Stimulated activated naive CD8-positive, alpha-beta T cell treated with anti-CD3 and anti-CD28 coated beads, Interleukin-15, Interleukin-2, amounts not matched to agents 100 U/mL and 50 U/mL, for 24 hours (primary cell): ENCODE measurements at places on chromosomes 6 and 20.

GRCh38 chr20:23585808-23586734 is 17.8 kb upstream of the CST9L start:
- no peak for DNase-seq

DNA sequence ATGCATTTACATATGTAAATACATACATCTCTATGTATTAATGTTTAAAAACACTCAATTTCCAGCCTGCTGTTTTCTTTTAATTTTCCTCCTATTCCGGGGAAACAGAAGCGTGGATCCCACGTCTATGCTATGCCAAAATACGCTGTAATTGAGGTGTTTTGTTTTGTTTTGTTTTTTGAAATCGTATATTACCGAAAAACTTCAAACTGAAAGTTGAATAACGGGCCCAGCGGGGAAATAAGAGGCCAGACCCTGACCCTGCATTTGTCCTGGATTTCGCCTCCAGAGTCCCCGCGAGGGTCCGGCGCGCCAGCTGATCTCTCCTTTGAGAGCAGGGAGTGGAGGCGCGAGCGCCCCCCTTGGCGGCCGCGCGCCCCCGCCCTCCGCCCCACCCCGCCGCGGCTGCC is 355 bp upstream of the BMP2 start:
- DNase-seq, result no peak

- no peak for DNase-seq
Measured at GRCh38 chr6:35489066-35489465, 7.8 kb downstream of the TEAD3 start.

DNA sequence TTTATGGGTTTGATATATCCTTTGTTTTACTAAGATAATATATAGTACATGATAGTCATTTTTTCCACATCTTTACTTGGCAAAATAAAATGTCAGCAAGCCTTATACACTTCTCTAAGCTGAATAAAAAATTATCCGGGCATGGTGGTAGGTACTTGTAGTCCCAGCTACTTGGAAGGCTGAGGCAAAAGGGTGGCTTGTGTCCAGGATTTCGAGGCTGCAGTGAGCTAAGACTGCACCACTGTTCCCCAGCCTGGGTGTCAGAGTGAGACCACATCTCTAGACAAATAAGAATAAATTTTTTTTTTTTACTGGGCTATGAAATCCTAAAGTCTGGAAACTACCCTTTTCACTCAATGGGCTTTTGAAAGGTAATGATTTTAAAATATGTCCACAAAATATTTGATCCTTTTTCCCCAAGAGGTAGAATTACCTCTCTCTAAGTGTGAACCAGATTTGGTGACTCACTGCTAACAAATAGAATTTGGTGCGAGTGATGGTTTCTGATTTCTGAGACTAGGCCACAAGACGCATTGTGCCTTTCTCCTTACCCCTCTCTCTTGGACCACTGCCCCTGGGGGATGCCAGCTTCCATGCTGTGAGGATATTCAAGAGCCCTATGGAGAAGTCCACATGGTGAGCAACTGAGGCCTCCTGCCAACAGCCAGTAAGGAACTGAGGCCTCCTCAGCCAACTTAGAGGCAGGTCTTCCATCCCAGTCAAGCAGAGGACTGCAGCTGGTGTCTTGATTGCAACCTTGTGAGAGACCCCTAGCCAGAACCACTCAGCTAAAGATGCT is 84.2 kb upstream of the ZNFX1 start:
- DNase-seq, result no peak

GRCh38 chr20:58756450-58756775 is 63.8 kb downstream of the NPEPL1 start:
- DNase-seq, result no peak

GRCh38 chr20:26208296-26209091 is 511.8 kb upstream of the ZNF337 start:
- DNase-seq, result peak; percentile 19

DNA sequence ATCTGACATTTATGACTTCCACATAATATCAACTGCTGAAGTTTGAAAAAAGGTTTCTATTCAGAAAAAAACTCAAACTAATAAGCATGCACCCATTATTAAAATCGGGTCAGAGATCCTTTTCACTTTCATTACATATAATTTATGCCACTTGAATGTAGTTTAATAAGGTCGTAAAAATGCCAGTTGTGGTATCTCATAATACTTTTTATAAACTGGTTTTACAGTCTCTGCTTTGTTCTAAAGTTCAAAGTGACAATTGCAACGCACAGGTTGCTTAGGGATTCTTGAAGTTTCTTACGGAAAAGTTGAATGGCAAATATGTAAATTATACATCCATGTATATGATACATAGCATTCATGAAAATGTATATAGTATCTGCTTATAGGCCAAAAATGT is 229.4 kb upstream of the CEP162 start:
- no peak for DNase-seq

GRCh38 chr20:50464026-50464724 is 46.0 kb upstream of the PTPN1 start:
- DNase-seq, result peak; percentile 58

DNA sequence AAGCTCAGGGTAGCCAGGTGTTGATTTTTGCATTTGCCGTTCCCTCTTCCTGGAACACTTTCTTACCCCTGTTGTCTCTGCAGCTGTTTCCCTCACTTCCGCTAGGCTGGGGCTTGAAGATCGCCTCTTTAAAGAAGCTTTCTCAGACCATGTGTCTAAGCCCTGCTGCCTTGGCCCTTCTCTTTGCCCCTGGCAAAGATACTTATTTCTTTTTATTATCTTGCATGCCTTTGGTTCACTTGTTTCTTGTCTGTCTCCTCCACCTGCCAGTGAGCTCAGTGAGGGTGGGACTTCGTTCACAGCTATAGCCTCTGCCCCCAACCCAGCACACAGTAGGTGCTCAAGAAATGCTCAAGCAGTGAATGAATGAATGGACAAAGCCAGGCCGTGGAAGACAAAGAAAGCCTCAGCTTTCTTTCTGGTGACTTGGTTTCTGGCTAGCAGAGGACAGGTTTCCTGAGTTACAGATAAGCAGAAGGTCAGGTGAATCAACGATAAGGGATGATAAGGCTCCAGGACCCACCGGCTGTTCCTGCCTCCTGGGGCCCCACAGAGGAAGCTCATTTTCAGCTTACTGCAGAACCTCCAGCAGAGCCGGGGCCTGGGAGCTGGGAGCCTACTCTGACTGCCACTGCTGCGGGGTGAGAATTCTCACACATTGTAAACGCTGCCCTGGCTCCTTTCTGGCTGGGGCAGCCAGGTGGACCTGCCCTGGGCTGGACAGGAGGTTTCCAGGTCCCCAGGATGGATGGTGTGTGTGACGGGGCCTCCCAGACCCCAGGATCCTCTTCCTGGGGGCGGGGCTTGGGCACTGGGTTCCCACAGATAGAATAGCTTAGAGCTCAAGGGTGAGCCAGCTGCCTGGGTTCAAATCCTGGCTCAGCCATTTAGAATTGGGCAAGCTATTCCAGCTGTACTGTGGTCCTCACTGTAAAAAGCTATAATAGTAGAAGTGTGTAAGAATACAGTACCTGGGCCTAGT is 29.8 kb downstream of the SNAI1 start:
- DNase-seq, result no peak

GRCh38 chr20:49990271-49990720 is 7.5 kb downstream of the SNAI1 start:
- DNase-seq, result no peak

GRCh38 chr20:37837924-37838323 is 65.0 kb upstream of the VSTM2L start:
- no peak for DNase-seq
